ENCODE measurements at places on chromosomes 13 and 19. TPM values are rescaled to one million over a fixed set of nuclear protein-coding genes. Genes with fewer than 3 reads are reported as not detected.

DNA sequence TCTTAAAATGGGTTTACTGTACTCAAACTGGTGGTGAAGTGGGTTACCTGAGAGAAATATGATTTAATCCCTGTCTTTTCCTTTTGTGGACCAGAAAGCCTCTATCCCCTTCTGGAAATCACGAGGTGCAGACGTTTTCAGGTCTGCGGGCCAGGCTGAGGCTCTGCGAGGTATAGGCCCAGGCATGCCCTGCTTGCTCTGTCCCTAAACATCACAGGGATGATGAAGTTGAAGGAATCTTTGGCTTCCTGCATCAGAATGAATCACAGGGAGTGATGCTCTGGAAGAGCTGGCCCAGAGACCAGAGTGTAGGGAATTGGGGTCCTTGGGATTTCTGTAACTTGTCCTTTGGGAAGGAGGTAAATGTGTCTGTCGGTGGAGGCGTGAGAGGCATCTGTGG lies 18.4 kb upstream of the CHST8 start:
- no peak for DNase-seq

DNA sequence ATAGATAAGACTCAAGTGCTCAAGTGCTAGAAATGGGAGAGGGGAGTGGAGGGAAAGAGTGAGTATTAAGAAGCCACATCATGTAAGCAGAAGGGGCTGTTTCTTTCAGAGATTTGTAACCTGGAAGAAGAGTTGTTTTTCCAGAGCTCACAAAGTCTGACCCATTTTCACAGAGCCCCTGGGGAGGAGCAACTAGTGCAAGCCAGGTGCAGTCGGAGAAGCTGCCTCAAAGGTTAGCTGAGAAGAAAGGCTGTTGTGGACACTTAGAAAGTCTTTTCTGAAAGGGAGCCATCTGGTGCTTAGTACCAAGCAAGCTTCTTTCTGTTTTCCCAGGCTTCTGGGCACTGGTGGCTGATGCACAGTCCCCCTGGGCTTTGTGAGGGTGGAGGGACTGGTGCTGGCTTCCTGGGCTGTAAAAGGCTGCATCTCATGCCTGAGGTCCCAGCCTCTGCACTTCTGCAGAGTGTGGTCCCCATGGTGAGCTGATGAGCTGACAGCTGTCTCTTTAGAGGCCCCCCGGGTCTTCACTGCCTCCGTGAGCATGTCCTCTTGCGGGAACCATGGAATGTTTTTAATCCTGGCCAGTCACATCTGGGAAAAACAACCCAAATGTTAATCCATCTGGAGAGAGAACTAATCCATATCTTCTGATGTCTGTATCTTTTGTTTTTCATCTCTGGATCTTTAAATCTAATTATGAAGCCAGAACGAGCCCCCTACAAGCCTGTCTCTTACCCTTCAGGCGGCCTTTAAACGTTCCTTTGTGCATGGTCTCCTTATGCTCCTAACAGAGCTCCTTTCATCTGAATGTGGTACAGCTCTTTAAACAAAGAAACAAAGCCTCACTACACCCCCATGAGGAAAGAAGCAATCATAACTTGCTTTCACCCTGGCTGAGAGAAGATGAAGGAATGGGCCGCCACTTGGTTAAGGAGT lies 40.2 kb downstream of the OLFM4 start:
- no peak for DNase-seq

- peak; percentile 13 for DNase-seq
Observed at GRCh38 chr19:40802300-40803169, 3.5 kb downstream of the EGLN2 start.

DNA sequence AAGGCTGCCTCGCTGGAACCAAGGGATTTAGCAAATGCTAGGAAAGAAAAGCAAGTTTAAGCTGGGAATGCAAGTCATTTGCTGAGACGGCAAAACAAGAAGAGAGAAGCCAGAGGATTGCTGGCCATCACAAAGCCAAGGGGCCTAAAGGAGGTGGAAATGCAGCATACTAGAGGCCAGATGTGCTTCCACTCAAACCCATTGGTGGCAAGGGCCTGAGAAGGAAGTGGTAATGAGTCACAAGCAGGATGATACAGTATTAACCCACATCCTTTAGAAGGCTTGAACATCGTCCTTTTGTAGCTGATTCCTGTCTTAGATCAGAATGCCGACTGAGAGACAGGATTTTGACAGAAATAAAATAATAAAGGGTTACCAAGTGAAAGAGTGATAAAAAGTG lies 68.2 kb downstream of the ITGBL1 start:
- DNase-seq, result peak; percentile 29

- no peak for DNase-seq
Observed at GRCh38 chr13:23858546-23858945, 30.7 kb downstream of the MIPEP start.

- no peak for DNase-seq
Observed at GRCh38 chr19:19074196-19074882, 10.5 kb downstream of the SLC25A42 start.

DNA sequence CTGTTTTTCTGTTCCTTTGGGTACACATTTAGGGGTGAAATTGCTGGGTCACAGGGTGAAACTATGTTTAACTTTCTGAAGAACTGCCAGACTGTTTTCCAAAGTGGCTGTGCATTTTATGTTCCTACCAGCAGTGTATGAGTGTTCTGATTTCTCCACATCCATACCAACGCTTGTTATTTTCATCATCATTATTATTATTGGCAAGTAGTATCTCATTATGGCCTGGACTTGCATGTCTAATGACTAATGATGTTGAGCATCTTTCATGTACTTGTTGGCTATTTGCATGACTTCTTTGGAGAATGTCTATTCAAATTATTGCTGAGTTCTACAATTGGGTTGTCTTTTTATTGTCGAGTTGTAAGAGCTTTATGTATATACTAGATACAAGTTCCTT lies 321.8 kb upstream of the HTR2A start:
- DNase-seq, result no peak

DNA sequence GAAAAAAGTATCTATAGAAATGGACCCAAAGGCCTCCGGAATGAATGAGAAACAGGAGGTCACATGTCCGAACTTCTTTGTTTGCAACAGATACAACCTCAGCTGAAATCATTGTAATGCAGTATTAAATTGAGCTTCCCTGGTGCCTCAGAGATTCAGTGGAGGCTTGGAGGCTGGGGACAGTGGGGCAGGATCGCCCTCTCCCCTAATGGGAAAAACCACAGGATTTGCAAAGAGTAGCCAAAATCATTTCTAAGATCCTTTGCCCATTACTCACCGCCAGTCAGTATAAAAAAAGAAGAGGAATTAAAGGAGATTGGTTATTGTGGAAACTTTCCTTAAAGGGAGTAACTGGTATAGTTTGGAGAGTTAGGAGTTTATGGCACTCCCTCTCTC lies 30.4 kb upstream of the IRS2 start:
- no peak for DNase-seq

- DNase-seq, result no peak
Observed at GRCh38 chr13:35785576-35786303, 309.3 kb upstream of the MAB21L1 start.

GRCh38 chr19:55398200-55398925 lies 9.2 kb downstream of the UBE2S start:
- DNase-seq, result no peak

DNA sequence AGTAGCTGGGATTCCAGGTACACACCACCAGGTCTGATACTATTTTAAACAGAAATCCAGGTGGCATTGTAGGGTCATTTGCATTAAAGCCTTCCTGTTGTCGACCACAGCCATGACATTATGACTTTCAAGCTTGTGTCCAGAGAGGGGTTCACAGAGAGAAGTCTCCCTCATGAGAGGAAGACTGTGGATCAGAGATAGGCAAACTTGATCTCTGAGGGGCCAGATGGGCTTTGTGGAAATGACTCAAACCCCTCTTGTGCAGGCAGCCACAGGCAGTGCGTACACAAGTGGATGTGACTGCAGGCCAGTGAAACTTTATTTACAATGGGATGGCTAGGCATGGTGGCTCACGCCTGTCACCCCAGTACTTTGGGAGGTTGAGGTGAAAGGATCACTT lies 27.8 kb upstream of the F2RL3 start:
- DNase-seq, result no peak

- DNase-seq, result peak; percentile 30
Observed at GRCh38 chr19:18833849-18834643, 2.3 kb downstream of the UPF1 start.

- no peak for DNase-seq
Observed at GRCh38 chr19:9128171-9128570, 1.4 kb upstream of the OR7G3 start.

GRCh38 chr13:106088085-106088484 lies 447.4 kb downstream of the EFNB2 start:
- DNase-seq, result no peak

DNA sequence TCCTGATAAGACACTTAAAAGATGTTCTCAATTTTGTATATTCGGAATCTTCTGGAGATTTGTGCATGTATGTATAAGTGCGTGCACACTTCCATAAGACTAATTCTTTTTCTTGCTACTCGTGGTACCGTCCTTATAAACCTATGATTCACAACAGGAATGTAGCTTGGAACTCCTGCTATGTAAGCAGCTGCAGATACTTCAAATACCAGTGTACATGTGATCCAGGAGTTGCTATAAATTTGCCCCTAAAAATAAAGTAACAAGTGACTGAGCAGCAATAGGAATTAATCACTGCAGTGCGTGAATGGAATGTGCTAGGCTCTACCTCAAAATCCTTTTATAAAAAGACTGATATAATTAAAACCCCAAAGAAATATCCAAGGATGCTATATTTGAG lies 214.9 kb downstream of the KLF5 start:
- DNase-seq, result no peak

GRCh38 chr13:20512042-20512683 lies 13.5 kb downstream of the CRYL1 start:
- no peak for DNase-seq

- peak; percentile 73 for DNase-seq
Observed at GRCh38 chr19:11382898-11383705, 1.0 kb downstream of the EPOR start.

DNA sequence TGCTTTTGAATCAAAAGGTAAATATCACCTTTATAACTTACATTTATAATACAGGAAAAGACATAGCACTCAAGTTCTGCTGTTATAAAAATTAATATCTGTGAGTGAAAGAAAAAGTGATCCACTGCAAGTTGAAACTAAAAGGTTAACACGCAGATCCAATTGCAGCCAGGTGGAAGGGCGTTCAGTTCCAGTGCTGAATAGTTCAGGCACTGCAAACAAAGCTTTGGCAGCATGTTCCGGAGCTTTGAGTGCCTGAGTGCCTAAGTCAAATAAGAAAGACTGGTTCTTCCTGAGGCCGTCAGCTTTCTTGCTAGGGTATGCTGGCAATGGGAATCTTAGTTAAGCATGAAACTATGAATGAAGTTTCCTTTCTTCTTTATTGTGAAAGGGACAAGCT lies 200.3 kb downstream of the LMO7 start:
- no peak for DNase-seq

The CLEC4G gene
- not detected for total RNA-seq

The DPF1 gene
- total RNA-seq, result 1.2 TPM

The BST2 gene
- total RNA-seq, result 62.0 TPM

The PSG1 gene
- total RNA-seq, result not detected

The GPC6 gene
- not detected for total RNA-seq

The EFNB2 gene
- total RNA-seq, result 0.05 TPM

The CEACAM8 gene
- not detected for total RNA-seq

The CEBPA gene
- total RNA-seq, result not detected

The NCR1 gene
- not detected for total RNA-seq

The PALM3 gene
- total RNA-seq, result 0.16 TPM

The ZNF649 gene
- 9.6 TPM for total RNA-seq

The ERICH6B gene
- not detected for total RNA-seq

All from activated CD4-positive, alpha-beta T cell treated with anti-CD3 and anti-CD28 coated beads for 36 hours (primary cell).